ENCODE measurements at places on chromosomes 13 and 19.

DNA sequence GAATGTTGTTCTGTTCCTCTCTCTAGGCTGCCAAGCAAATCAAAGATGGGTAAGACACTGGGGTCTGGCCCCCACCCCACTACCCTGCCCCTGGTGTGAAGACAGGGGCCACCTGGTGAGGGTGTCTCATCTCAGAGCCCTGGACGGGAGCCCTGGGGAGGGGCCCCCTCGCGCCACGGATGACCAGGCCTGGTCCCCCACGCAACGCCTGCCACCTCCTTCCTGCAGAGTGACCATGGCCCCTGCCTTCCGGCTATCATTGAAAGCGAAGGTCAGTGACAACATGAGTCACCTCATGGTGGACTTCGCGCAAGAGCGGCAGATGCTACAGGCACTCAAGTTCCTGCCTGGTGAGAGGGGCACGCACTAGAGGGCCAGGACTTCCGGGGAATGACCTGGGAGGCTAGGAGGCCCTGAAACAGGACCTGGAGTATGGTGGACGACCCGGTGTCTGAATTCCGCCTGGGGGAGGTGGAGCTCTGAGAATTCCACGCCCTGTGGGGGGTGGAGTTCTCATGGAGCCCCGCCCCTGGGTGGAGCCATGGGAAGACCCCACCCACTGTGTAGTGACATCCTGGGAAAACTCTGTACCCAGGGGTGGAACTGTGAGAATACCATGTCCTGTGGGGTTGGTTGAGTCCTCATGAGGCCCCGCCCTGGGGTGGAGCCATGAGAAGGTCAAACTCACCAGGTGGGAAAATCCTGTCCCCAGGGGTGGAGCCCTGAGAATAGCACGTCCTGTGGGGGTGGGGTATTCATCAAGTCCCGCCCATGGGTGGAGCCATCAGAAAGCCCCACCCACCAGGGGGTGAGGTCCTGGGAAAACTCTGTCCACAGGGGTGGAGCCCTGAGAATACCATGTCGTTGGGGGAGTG, 6.1 kb downstream of the FSD1 start:
- DNase-seq, result no peak

- no peak for DNase-seq
These were observed 74.4 kb downstream of the ARHGAP35 start for GRCh38 chr19:46935066-46935663.

GRCh38 chr19:35030257-35031071, at the start of gene SCN1B:
SCN1B (plus strand) TSS chr19:35030470; CDS start chr19:35030821, 351 bp downstream.
- peak; percentile 78 for DNase-seq

DNA sequence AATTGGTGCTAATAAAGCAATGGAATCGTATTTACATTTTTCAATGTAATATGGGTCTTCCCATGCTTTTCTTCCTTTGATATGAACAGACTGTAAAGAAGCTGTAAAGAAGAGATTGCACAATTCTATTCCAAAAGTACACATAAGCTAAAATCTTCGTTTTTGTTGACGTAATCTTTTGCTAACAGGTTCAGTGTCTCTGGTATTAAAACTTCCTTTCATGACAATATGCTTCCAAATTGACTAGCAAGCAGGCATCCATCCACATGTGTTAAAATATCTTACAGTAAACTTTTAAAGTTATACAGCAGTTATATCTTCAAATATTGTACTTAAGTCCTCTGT, 19.3 kb upstream of the SGCG start:
- no peak for DNase-seq

DNA sequence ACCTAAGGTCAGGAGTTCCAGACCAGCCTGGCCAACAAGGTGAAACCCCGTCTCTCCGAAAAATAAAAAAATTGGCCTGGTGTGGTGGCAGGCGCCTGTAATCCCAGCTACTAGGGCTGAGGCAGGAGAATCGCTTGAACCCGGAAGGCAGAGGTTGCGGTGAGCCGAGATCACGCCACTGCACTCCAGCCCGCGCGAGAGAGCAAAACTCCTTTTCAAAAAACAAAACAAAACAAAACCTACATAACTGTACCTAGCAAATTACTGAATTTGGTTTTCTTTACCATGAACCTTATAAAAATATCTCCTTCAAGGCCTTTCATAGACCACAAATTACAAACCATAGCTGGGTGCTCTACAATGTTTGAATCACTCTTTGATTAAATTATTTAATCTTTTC, 760 bp downstream of the ZNF91 start:
- peak; percentile 20 for DNase-seq

DNA sequence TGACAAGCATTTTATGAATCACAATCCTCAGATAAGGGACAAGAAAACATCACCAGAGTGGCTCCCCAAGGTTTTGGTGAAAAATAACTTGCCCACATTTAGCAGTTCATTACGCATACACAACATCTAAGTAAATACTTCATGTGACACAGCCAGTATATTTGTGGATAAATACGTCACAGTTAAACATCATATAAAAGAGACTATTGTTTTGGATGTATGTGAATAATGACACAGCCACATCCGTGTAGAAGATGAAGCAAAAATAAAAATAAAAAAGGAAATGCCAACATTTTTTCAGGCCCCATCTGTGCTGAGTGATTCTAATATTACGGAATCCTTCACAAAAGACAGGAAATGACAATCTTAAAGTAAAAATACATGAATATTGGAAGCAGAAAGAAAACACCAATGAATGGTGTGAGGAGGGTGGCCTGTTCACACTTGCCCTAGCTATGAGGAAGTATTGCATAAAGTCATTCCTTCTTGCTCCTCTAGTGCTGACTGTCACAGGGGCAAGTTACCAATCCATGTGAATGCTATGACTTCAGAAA, 457.1 kb downstream of the KLF12 start:
- DNase-seq, result peak; percentile 56

DNA sequence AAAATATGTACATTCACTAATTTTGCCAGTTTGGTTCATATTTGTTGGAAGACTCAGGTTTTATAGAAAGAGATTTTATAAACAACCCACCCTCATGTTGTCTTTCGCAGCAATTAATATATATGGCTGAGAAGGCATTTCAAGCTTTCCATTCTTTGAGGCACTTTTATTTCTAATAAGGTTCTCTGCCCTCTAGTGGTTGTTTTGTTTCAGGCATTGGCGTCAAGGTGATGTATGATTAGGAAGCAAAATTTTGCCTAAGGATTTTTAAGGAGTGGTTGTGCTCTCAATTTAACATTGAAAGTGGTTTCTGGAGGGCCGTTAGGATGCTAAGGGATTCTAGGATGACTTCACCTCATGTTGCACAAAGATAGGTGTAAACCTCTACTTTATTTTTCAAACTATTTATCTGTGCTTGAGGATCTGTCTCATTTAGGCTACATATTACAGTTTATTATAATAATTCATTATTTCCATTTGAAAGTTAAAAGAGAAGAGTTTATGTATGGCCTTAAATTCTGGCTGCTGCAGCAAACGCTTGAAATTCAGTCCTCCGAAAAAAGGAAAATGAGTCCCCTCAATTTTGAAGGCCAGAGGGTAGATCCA, 35.9 kb downstream of the OXGR1 start:
- DNase-seq, result peak; percentile 33

DNA sequence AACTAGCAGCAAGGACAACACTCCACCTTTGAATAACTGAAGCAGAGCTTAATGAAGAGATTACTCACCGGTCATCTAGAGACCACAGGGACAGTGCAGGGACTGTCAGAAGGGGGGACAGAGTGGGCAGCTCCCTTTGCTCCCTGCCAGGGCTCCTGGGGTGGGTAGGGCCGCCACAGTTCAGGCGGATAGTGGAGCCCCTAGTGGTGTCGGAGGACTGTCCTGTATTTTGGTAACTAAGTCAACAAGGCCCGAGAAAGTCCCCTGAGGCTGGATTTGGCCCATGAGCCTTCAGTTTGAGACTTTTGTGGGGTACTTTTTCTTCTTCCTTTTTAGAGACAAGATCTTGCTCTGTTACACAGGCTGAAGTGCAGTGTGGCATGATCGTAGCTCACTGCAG, 44.6 kb downstream of the GJA3 start:
- no peak for DNase-seq

DNA sequence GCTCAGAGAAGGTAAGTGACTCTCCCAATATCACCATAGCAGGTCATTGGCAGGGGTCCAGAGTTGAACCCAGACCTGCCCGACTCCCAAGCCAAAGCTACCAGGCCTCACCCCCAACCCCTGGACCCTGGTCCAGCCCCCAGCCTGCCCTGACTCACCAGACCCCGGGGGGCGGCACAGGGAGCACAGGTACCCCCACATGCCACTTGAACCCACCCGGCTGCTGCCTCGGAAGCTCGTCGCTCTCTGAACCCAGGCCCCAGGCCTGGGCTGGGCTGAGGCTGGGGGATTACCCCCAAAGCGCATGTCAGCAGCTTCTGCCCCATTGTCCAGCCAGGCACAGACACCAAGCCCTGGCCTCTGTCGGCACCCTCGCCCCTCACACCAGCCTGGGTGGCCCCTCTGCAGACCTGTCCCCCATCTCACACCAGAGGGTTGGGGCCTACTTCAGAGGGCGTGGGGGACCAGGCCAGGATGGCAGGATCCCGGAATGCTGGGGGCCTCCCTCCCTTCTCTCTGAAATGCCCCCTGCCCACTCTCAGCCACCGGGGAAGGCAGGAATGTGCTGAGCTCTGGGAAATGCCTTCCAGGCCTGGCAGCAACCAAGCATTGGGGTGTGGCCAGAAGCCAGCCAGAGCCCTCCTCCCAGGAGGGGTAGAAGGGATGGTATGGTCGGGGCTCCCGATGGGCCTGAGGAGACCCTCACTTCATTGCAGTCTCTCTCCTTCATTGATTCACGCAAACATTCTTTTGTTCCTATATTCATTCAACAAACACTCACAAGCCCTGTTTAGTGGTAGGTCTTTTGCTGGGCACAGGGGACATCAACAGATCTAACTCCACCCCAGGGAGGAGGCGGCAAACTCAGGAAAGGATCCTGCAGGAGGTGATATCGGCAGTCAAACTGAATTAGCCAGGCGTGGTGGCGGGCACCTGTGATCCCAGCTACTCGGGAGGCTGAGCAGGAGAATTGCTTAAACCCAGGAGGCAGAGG, 1.7 kb upstream of the PRX start:
- no peak for DNase-seq

DNA sequence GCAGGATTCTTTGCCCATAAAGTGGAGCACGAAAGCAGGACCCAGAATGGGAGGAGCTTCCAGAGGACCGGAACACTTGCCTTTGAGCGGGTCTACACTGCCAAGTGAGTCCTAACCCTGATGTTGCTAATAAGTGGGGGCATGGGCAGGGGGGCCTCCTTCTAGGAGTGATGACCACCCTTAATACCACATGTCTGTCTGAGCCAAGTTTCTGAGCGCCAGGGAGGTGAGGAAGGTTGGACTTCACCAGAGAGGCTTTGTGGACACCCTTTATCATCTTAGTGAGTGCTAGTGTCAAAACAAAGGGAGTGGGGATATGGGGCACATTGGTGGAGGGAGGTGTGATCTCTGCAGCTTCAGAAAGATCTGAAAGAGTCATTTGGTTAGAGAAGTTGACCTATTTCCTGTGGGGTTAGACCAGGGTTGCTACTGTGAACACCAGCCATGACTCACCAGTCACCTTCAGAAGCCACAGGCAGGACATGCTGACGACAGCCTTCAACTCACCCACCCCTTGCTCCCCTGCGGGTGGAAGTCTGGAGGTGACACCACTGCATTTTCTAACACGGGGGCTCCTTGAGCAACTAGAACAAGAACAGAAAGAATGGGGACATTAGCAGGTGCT, 8.8 kb downstream of the ALOX5AP start:
- DNase-seq, result peak; percentile 60

DNA sequence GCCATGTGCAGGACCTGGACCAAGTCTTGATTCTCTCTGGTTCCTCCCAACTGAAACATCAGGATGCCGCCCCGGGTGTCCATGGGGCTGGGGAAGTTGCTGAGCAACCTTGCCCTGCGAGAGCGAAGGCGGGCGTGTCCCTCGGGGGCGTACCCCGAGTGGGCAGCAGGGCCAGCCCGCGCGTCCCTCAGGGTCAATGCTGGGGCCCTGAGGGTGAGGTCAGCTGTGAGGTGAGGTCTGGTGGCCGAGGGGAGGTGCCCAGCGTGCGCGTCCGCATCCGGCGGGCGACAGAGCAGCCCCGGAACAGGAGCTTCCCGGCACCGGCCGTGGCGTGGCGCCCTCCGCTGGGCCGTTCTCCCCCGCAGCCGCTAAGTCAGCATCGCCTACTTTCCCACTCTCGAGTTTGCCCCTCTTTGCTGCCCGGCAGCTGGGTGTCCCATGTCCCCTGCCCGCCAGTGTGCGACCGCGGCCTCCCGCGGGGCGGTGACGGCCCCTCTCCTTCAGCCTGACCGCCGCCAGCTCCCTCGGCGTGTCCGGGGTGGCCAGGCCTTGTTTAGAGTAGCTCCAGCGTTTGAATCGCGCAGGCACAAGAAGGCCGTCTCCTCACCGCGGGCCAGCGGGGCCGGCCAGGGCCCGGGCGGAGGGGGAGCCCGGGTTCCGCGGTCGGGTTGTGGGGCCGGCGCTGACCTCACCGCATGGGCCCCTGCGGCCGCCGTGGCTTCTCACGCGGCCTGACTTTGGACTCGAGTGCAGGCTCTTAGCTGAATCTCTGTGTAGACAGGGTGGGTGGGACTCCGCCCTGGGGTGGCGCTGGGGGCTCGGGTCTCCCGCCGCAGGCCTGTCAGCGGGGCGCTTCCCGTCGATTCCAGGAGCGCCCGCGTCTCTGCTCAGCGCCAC, 33.0 kb downstream of the GJA3 start:
- peak; percentile 45 for DNase-seq

- no peak for DNase-seq
These were observed 13.2 kb downstream of the FREM2 start for GRCh38 chr13:38700051-38700450.

- no peak for DNase-seq
These were observed 33.3 kb upstream of the LRRC4B start for GRCh38 chr19:50601407-50602088.

DNA sequence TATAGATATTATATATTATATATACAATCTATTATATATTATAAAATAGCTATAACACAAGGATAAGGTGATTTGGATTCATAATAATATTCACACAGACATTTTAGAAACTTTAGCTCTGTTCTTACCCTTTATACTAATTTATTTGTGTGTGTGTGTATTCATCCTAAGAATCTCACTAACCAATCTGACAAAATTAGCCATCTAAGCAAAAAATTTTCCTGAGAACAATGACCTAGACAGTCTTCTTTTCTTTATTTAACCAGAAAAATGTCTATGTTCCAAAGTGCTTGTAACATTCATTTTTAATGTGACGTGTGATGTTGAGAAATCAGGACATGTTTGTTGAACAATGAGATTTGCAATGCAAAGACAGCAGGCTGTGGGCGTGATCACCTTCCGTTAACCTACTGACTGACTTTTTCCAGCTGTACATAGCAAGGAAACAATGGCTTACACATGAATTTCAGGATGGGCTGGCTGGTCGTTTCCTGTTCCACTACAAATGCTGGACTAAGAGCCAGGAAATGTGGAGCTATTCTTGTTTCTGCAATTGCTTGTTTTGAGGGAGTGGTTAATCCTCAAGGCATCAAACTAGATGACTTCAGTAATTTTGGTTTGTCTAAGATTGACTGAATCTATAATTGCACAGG, 634.6 kb upstream of the ARGLU1 start:
- DNase-seq, result peak; percentile 1
